ENCODE measurements at places on chromosomes 2 and 18.

- no peak for DNase-seq
These were observed 119.6 kb upstream of the BOD1L2 start for GRCh38 chr18:57027190-57027708.

GRCh38 chr2:2691419-2691818 lies 360.3 kb upstream of the MYT1L start:
- no peak for DNase-seq

- DNase-seq = no peak
These were observed 93.5 kb downstream of the VWA3B start for GRCh38 chr2:98180456-98180855.

DNA sequence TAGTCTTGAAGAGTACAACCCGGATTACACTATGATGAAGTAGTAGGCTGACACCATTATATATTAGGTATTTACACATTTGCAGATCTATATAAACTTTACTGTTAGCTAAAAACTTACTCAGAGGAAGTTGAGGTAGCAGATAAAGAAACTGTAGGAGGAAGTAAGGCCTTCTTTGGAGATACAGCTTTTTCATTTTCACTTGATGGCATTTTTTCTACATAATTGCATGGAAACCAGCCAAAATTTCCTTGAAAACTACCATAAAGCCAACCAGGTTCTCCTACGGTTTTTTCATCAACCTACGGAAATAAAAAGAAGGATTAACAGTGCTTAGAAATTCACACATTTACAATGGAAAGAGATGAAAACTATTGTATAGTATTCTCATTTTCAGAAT lies 86.6 kb downstream of the FAM228A start:
- DNase-seq = peak; percentile 2

- DNase-seq = no peak
These were observed 22.2 kb upstream of the YWHAQ start for GRCh38 chr2:9652898-9653479.

- DNase-seq = no peak
These were observed 16.8 kb downstream of the GULP1 start for GRCh38 chr2:188308483-188308882.

GRCh38 chr2:20071397-20072383 lies 20.3 kb upstream of the LAPTM4A start:
- no peak for DNase-seq

GRCh38 chr2:71784734-71785511 lies 331.6 kb downstream of the DYSF start:
- DNase-seq = no peak

- no peak for DNase-seq
These were observed 35.8 kb downstream of the ST3GAL5 start for GRCh38 chr2:85852937-85853498.

GRCh38 chr2:118224895-118225311 lies 136.6 kb downstream of the INSIG2 start:
- DNase-seq = no peak

DNA sequence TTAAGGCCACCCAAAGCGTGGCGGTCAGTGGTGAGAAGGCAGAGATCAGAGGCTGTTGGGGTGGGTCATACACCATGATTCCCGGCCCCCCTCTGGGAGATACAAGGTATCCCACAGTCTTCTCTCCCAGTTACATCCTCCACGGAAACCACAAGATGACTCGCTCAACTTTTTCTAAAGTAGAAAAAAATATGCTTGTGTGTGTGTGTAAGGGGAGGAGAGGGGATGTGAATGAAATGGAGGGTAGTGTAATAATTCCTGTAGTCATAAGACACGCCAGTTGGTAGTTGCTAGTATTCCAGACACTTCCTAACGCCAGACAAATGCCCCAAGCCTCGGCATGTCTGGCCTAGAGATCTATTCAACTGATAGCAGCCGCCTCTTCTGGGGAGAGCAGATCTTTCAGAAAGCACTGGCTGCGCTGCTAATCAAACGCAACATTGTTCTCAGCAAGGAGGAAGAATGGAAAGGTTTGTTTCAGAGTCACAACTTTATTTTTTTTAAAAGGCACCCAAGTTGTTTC lies 143.5 kb downstream of the TGIF1 start:
- DNase-seq = no peak

DNA sequence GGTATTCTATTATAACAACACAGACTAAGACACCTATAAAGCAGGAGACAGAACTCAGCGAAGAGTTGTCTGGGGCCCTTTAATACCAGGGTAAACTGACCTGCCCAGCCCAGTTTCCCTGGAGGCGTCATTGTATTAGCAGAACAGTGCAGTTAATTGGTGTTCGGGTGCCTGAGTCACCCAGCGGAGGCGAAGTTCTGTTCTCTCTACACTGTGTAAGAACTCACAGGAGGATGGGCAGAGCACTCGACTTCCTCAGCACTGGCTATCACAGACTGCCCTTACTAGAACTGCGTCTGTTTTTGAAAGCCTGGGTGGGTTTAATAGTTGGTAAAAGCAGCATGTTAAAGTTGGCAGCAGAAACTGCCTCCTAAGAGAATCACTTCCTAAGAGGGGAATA lies 106.5 kb upstream of the ATP8B1 start:
- DNase-seq = no peak
